ENCODE measurements at places on chromosomes 4 and X.

DNA sequence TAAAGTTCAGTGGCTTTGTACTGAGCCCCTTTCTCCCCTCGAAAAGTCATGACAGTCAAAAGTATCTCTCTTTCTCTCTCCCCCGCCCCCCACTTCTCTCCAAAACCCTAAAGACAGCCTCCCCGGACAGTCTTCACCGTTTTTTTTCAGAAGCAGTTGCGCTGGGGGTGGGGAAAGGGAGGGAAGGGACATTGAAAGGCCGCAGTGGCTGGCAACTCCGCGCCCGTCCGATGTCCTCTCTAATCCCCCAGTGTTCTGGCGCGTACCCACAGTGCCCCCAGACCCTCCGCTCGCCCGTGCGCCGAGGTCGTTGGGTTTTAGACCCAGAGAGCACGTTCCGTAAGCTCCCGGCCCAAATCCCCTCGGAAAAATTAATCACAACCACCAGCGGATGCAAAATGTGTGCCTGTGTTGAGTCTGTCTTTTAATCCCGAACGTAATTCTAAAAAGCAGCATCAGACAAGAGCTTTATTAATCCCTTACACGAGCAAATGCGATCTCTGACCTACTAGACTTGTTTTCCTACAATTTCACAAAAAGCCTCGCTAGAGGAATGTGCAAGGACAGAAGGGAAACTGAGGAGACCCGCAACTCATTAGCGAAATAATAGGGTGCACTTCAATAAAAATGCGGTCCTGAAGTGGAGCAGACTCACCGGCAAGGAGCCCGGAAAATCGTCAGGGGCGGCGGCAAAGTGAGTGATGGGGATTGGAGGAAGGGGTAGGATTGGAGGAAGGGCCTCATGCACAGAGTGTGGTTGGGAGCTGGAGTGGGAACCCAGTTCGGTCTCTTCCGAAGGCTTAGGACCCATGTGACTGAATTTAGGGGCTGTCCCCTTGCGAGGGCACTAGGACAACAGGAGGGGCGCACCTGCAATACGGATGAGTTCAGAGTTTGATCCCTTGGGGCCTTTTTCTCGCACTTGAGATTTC is 12.2 kb upstream of the PRDM8 start:
- peak; percentile 27 for DNase-seq

DNA sequence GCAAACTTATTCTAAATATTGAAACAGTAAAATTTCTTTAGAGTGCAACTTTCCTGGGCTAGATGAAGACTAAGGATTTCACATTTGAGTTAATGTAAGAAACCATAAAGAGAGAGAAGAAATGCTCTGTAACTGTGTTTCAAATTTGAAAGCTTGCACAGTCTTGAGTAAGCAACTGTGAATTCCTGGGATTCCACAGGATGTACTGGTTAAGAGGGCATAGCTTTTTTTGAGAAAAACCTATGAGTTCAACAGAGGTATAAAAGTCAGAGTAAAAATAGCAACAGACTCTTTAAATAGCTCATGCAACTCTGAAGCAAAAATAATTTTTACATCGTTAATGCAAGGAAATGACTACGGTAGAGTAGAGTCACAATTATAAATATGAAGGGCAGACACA is 25.5 kb downstream of the ZNF330 start:
- DNase-seq: no peak

DNA sequence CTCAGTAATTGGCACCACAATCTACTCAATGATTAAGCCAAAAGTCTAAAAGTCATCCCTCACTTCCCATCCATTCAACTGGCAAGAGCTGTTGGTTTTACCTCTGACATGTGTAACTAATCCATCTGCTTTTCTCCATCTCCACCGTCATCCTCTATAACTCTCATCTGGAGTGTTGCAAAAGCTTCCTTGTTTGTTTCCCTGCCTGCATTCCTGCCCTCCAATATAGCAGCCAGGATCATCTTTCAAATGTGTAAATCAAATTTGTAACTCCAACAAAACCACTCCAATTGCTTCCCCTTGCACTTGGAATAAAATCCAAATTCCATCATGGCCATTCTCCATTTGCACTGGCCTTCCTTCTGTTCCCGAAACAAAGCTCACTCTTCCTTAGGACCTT is 4.3 kb upstream of the PLAC8 start:
- DNase-seq: no peak

- no peak for DNase-seq
Observed at GRCh38 chr4:121943941-121944340, 7.9 kb downstream of the TRPC3 start.

DNA sequence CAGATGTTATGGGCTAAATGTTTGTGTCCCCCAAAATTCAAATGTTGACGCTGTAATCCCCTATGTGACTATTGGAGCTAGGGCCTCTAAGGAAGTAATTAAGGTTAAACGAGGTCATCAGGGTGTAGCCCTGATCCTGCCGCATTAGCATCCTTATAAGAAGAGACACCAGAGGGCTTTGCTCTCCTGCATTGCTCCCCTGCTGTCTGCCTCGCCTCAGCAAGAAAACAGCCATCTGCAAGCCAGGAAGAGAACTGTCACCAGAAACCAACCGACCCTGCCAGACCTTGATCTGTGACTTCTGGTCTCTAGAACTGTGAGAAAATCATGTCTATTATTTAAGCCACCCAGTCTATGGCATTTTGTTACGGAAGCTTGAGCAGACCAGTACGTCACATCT is 331.9 kb downstream of the DCTD start:
- DNase-seq: peak; percentile 44

GRCh38 chr4:164753873-164754488 is at the start of gene SMIM31:
TSS of gene SMIM31 (plus strand) at chr4:164754131. CDS start at chr4:164770444, 16,313 bp downstream.
- no peak for DNase-seq

GRCh38 chr4:160353548-160353947 is 1250.7 kb downstream of the RAPGEF2 start:
- no peak for DNase-seq

- no peak for DNase-seq
Observed at GRCh38 chrX:39296472-39296871, 495.2 kb downstream of the MID1IP1 start.

DNA sequence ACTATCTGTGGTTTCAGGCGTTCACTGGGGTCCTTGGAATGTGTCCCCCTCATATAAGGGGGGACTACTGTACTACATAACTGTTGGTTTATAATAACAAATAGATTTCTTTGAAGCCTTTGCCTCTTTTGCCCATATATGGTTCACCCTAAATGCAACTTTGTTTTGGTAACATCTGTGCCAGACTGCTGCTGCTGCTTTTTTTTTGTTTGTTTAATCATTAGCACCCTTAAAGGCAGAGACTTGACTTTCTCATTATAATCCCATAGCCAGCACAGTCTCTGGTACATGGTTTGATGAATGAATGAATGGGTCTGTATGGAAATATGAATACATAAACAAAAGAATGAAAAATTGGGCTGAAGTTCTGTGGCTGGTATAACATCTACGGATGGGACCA is 80.2 kb upstream of the LHFPL1 start:
- DNase-seq: peak; percentile 46

DNA sequence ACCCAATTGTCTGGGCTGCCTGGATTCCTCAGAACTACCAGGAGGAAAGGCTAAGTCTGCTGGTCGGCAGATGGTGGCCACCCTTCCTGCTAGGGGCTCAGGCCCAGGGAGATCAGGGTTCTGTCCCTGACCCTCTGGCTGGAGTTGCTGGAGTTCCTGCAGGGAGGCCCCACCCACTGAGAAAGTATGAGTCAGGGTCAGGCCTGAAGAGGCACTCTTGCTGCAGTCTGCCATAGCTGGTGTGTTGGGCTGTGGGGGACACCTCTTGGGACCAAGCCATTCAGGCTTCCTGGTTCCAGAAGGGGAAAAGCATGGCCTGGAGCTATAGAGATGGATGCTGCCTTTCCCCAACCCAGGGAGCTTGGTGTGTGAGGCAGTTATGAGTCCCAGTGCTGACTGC is 40.4 kb upstream of the PCDH18 start:
- DNase-seq: no peak

DNA sequence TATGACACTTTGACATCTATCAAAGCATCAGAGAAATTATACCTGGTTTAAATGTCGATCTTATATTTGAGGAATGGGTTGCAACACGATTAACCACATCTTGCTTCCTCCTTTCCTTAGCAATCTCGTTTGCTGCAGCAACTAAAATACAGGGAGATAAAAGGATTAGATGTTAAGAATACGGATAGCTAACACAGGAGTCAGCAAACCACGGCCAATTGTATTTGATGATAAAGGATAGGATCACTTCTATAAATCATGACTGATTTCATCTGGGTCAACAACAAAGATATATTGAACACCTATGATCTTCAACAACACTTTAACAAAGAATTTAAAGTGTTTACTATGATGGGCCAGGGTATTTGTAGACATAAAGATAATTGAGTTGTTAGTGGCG is 5.0 kb downstream of the MAP7D3 start:
- no peak for DNase-seq

GRCh38 chr4:165505958-165506837 is 127.4 kb downstream of the CPE start:
- DNase-seq: no peak

DNA sequence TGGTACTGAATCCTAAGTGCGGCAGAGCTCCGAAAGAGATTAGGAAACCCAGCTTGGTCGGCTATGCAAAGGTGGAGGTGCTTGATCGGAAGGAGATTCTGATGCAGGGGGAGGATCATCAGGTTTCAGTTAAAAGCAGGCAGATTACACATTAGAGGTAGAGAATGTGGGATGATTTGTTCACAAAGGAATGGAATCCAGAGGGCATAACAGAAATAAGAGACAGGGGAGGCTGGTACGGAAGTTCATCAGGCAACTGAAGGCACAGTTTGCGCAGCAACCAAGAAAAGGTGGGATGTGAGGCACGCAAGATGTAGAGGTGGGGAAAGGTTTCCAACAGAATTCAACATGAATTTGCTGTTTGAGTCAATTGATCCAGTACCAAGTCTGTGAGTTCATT is 424 bp upstream of the ZNF330 start:
- DNase-seq: no peak

GRCh38 chr4:123110685-123111084 is 188.3 kb upstream of the NUDT6 start:
- no peak for DNase-seq
